ENCODE measurements at places on chromosomes 4 and X. TPM values are rescaled to one million over a fixed set of nuclear protein-coding genes. Genes with fewer than 3 reads are reported as not detected.

- no peak for DNase-seq
- H3K4me3 ChIP-seq, result no peak overlapping the region
- H3K4me1 ChIP-seq, result no peaks in the 10 kb centered on the region
- H3K27me3 ChIP-seq, result no peaks in the 10 kb centered on the region
- no peak overlapping the region for H3K27ac ChIP-seq
- no peaks in the 10 kb centered on the region for H3K36me3 ChIP-seq
Measured at GRCh38 chrX:25156323-25156722, 140.6 kb upstream of the ARX start.

The CACNA1F gene
- total RNA-seq, result 1.0 TPM

DNA sequence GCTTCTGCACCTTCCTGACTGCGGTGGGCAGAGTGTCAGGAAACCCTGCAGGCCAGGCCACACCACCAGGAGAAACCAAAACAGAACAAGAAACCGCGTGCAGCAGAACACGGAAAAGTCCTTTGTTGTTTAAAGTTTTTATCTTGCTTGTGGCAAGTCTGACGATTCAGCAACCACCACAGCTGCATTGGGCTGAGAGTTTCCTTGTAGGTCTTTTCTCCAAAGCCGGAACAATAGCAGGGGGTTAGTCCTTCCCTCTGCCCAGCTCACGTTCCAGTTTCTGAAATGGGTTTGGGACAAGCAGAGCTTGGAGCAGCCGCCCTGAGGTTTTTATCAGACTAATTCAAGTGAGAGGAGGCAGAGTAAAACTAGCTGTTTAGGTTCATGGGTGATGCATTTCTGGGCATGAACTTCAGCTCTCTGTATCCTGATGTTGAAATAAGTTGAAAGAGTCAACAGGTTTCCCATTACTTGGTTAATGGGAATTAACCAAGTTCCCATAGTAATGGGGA is 216.9 kb downstream of the PTTG2 start:
- H3K4me3 ChIP-seq, result no peak overlapping the region
- no peak for DNase-seq
- no peaks in the 10 kb centered on the region for H3K27me3 ChIP-seq
- H3K36me3 ChIP-seq, result no peaks in the 10 kb centered on the region
- H3K27ac ChIP-seq, result no peak overlapping the region

- no peak overlapping the region for H3K27ac ChIP-seq
- H3K36me3 ChIP-seq, result no peaks in the 10 kb centered on the region
- peak overlapping the region; percentile 42 for H3K4me3 ChIP-seq
- H3K4me1 ChIP-seq, result peaks cover 26% of the 10 kb centered on the region
- H3K27me3 ChIP-seq, result no peaks in the 10 kb centered on the region
Measured at GRCh38 chr4:41133454-41134018, 80.8 kb downstream of the APBB2 start.

The VEGFC gene
- total RNA-seq, result 0.95 TPM

The FAM53A gene
- 3.6 TPM for total RNA-seq

DNA sequence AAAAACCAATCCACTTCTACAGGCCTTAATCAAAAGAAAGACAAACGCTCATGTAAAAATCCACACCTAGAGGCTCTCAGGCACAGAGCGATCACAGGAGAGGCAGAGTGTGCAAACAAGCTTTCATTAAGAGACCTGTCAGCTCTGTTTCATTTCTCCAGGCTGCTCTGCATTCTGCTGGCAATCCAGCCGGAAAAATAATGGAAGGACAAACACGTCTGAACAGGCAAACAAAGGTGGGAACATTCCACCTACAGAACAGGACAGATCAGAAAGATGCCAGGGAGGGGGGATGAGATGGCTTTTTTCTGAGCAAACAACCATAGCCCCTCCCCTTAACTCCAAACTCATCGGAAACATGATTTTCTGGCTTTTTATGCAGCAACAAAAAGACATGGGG is 9.7 kb downstream of the SOD3 start:
- peaks cover 33% of the 10 kb centered on the region for H3K27me3 ChIP-seq
- no peak overlapping the region for H3K4me3 ChIP-seq
- no peaks in the 10 kb centered on the region for H3K4me1 ChIP-seq
- H3K27ac ChIP-seq, result no peak overlapping the region

The TMPRSS11B gene
- total RNA-seq, result not detected

- H3K4me1 ChIP-seq, result no peaks in the 10 kb centered on the region
- H3K27me3 ChIP-seq, result no peaks in the 10 kb centered on the region
- DNase-seq, result no peak
- peaks cover 64% of the 10 kb centered on the region for H3K36me3 ChIP-seq
Measured at GRCh38 chr4:1834047-1834775, 21.7 kb downstream of the LETM1 start.

- no peak overlapping the region for H3K27ac ChIP-seq
- no peak overlapping the region for H3K4me3 ChIP-seq
- no peaks in the 10 kb centered on the region for H3K27me3 ChIP-seq
- H3K36me3 ChIP-seq, result peaks cover 89% of the 10 kb centered on the region
- DNase-seq, result no peak
Measured at GRCh38 chr4:139682309-139682708, 16.7 kb downstream of the MGST2 start.

GRCh38 chr4:100492129-100492528 is 25.7 kb downstream of the EMCN start:
- H3K27ac ChIP-seq, result no peak overlapping the region
- no peaks in the 10 kb centered on the region for H3K4me1 ChIP-seq
- H3K4me3 ChIP-seq, result no peak overlapping the region
- H3K27me3 ChIP-seq, result no peaks in the 10 kb centered on the region

The XIAP gene
- 54.0 TPM for total RNA-seq

The AREG gene
- 1.3 TPM for total RNA-seq
